ENCODE measurements at places on chromosomes 6 and 20. TPM values are rescaled to one million over a fixed set of nuclear protein-coding genes. Genes with fewer than 3 reads are reported as not detected.

Gene SIRPD
- total RNA-seq, result not detected

Gene PTK7
- total RNA-seq, result 4.5 TPM

Gene CEP250
- total RNA-seq, result 28.7 TPM

Gene PRPH2
- total RNA-seq, result not detected

DNA sequence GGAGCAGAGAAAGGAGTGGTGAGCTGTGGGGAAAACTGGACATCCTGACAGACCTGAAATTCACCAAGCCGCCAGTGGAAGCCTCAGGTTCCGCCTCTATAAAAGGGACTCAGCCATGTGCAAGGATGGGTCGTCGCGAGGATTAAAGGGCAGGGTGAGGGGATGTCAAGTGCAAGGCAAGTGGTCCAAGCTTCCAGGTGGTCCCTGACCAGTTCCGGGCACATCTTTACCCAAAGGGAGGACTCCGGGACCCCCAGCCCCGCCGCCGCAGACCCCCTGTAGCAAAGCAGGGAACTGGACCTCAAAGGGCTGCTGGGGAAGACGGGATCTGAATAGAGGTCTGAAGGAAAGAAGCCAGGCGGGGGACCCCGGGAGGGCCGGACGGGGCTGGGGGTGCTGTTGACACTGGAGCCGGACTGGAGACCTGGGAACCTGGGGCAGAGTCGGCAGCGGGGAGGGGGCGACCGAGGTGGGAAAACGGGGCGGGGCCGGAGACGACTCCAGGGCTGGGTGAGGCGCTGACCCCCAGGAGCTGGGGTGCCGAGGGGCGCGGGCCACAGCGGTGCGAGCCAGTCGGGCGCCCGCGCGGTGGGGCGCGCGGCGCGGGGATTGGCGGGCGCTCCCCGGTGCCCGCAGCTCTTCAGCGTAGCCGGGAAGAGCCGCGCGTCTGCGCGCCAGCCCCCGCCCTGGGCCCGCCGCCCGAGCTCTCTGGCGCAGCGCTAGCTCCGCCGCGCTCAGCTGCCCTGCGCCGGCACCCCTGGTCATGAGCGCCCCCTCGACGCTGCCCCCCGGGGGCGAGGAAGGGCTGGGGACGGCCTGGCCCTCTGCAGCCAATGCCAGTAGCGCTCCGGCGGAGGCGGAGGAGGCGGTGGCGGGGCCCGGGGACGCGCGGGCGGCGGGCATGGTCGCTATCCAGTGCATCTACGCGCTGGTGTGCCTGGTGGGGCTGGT lies at the start of gene SSTR4:
Gene SSTR4, plus strand, starts transcription at position 592 of the 951 bp plus-strand sequence. Its CDS starts 172 bp downstream, at position 764.
- no peak for DNase-seq

DNA sequence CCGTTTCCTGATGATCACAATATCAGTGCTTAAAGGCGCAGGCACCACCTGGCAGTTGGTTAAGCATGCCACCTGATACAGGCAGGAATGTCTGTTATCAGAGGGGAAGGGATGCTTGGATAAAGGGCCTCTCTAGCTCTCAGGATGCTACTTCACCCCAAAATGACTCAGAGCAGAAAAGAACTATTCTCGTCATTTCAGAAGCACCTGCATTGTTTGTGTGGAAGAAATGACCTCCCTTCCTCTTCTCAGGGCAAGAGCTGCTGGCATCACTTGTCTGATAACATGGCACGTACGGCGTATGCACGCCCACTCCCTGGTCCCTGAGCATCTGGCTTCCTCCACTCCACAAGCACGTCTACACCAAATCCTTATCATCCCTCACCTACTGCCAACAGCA lies 47.3 kb downstream of the ATP9A start:
- no peak for DNase-seq

DNA sequence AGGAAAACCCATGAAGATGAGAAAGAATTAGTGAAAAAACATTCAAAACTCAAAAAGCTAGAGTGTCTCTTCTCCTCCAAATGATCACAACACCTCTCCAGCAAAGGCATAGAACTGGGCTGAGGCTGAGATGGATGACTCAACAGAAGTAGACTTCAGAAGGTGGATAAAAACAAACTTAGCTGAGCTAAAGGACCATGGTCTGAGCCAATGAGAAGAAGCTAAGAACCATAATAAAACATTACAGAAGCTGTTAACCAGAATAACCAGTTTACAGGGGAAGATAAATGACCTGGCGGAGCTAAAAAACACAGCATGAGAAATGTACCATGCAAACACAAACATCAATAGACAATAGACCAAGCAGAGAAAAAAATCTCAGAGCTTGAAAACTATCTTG lies 904.1 kb upstream of the MANEA start:
- DNase-seq, result no peak

DNA sequence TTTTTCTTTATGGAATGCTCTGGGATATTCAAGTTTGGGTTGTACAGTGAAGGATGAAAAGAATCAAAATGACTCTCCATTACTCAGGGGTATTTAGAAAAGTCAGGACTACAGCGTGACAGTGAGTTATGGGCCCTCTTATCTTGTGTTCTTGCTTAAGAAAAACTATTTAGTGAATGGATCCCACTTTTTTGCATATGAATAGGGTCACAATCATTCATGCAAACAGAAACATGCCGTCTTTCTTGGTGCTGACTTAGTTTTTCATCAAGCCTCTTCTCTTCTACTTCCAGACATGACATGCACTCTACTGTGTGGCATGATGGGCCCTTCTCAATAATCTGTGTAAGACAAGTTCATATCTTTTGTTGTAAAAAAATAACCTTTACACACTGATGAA lies 488.4 kb upstream of the MMS22L start:
- no peak for DNase-seq

All from thoracic aorta (tissue), 2 donors.